Activated CD4-positive, alpha-beta T cell treated with anti-CD3 and anti-CD28 coated beads, Interleukin-10, Interleukin-2, amounts not matched to agents 100 ng/mL and 50 ng/mL, durations not matched to agents 16 hours and 8 hours (primary cell): ENCODE measurements at places on chromosomes 13 and 19.

DNA sequence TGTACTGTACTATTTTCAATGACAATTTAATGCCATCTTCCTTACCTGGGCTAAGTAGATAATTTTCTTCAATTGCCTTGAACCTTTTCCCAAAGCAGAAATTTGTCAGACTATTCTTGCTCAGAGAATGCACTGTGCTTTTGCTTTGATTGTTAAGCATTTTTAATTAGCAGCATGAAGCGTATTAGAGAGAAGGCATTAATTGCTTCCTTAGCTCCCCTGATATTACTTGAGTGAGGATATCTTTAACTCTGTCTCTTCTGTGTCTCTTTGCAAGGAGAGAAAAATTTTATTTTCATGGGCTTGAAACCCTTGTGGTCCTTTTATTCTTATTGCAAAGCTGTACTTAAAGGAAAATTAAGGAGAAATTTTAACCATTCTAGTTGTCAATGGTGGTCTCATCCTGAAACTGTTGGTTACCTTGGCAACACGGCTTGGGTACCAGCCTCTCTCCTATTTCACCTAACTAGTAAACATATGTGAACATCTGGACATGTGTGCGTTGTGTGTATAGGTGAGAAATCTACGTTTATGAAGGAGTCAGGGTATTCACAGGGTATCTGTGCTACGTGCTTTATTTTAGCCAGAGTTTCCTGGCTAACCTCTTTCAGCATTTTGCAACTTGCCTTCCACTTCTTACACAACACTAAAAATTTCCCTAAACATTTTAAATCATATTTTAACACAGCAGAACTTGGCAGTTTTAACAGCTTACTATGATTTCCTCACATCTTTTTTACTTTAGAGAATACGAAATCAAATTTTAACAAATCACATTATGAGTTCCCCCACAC is 225.5 kb downstream of the KLF5 start:
- no peak for DNase-seq

- DNase-seq, result no peak
Observed at GRCh38 chr13:74645586-74645985, 511.4 kb upstream of the KLF12 start.

DNA sequence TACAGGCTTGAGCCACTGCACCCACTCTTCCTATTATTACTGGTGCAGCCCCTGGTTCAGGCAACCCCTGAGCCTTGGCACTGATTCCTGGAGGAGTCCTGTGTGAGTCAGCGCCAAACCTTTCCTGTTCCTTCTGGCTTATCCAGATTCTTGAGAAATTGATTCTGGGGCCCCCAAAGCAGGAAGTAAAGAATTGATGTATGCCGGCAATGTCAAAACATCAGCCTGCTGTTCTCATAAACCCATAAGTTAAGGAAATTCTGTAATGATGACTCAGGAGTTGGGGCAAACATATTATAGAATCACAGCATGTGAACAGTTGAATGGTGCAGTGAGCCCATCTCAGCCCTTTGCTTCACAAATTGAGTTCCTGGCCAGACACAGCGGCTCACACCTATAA is 1.4 kb upstream of the OR7G3 start:
- no peak for DNase-seq

- no peak for DNase-seq
Observed at GRCh38 chr19:21423057-21424041, 26.4 kb downstream of the ZNF493 start.

GRCh38 chr19:58021541-58022282 is 12.1 kb upstream of the ZSCAN1 start:
- peak; percentile 16 for DNase-seq

- peak; percentile 54 for DNase-seq
Observed at GRCh38 chr19:1062387-1063029, 4.5 kb upstream of the ARHGAP45 start.

GRCh38 chr19:3606174-3606689 is 443 bp downstream of the TBXA2R start:
- no peak for DNase-seq

GRCh38 chr13:39765801-39766463 is 110.5 kb downstream of the COG6 start:
- DNase-seq, result peak; percentile 23

DNA sequence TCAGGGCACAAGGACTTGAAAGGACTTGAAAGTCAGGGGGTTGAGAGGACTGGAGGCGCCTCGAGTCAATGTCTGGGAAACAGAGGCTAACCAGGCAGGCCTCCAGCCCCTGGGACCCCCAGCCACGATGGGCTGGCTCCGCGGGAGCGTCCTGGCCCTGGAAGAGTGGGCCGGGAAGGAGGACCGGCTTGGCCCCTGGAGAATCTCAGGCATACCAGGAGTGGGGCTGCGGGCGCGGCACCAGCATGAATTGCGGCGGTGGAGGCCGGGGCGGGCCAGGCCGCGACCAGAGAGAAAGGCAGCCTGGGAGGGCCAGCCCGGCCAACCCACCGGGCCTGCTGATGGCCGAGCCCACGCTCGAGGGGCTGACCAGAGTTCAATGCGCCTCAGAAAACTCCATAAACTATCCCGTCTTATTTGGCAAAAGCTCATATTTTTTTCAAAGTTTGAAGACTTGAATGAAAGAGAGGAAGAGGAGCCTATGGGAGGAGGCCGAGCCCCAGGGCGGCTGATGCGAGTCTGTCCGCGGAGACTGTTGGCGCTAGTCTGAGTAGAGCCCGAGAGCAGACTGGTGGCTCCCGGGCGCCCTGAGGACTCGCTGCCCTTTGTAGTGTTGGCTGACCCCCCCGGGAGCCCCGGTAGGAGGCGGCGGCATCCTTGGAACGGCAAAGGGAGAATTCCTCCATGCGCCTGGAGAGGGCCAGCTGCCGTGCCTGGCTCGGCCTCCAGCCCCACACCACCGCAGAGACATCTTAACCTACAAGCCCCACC is 68.0 kb downstream of the MLLT1 start:
- no peak for DNase-seq

- DNase-seq, result no peak
Observed at GRCh38 chr13:51727634-51728274, 76.2 kb downstream of the DHRS12 start.

DNA sequence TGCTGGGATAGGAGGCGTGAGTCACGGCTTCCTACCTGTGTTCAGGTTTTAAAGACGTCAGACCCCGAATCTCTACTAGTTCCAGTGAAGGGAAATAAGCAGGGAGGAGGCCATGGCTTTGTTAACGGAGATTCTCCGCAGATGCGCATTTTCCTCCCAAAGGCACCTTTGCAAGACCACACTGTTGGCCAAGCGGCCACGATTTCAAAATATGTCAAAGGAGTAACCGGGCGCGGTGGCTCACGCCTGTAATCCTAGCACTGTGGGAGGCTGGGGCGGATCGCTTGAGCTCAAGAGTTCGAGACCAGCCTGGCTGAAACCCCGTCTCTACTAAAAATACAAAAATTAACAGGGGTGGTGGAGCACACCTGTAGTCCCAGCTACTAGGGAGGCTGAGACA is 21.9 kb downstream of the ZNF763 start:
- DNase-seq, result no peak

GRCh38 chr13:36712770-36713169 is 39.0 kb downstream of the SERTM1 start:
- DNase-seq, result no peak

GRCh38 chr19:3682741-3683404 is 17.4 kb downstream of the PIP5K1C start:
- DNase-seq, result no peak

DNA sequence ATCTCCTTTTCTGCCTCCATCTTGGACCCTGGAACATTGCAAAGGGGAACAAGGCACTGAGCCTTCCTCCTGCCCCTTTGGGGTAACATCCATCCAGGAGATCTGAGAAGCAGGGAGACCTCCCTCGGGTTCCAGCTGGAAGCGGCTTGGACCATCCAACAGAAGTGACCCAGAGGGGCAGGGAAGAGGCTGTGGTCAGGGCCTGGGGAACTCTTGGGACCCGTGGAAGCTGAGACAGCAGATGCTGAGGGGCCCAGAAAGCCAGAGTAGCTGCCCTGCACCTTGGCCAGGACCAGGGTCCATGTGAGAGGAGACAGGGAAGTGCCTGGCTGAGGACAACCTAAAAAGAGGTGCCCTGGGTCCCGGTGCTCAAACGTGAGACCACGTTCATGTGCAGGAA is 21.9 kb upstream of the KCTD15 start:
- DNase-seq, result no peak

DNA sequence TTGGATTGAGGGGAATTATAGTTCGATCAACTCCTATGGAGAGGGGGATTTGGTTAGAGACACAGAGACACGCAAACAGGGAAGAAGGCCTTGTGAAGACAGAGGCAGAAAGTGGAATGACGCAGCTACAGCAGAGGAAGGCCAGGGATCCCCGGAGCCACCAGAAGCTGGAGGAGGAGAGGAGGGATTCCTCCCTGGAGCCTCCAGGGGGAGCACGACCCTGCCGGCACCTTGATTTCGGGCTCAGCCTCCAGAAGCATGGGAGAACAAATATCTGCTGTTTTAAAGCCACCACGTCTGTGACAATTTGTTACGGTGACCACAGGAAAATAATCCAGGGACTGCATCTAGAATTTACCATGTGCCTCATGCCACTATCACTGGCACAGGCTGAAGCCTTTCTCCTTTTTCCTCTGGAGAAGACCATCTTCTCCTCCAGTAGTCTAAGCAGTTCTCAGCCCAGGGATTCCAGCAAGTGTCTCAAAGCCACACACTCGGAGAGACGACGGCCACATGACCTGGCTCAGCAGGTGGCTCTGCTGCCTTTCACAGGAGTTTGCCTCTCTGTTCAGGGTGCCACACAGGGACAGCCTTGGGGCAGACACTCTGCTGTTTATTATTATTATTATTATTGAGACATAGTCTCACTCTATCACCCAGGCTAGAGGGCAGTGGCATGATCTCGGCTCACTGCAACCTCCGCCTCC is 39.9 kb upstream of the CCNE1 start:
- DNase-seq, result peak; percentile 36

DNA sequence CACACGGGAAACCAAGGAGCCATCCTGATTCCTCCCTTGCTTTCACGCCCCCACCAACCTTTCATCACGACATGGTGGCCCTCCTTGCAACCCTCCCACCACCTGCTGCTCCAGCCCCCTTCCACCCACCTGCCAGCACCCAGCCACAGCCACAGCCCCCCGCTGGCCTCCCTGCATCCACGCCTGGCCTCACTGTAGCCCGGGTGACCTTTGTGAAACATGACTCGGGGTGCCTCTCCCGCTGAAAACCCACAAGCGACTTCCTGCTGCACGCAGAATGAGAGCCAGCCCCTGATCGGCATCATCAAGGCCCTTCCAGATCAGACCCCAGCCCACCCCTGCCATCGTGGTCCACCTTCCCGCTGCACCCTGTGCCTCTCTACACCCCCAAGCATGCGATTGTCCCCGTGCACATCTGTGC is 14.9 kb downstream of the POP4 start:
- peak; percentile 50 for DNase-seq
